Aortic smooth muscle cell (primary cell): ENCODE measurements at places on chromosomes 16 and 17. TPM values are rescaled to one million over a fixed set of nuclear protein-coding genes. Genes with fewer than 3 reads are reported as not detected.

GPRC5C gene
- 24.6 and 24.9 TPM in 2 replicates for total RNA-seq

CORO1A gene
- 0.56 and 0.79 TPM in 2 replicates for total RNA-seq

GCGR gene
- total RNA-seq: not detected in 2 replicates

HS3ST3A1 gene
- 0.53 and 1.5 TPM in 2 replicates for total RNA-seq

ADCY7 gene
- total RNA-seq: 26.1 and 47.4 TPM in 2 replicates
